Activated naive CD4-positive, alpha-beta T cell treated with anti-CD3 and anti-CD28 coated beads, Interleukin-2, amount 10 ng/mL, durations not matched to agents 7 days and 5 days (primary cell): ENCODE measurements at places on chromosomes 11 and 22.

DNA sequence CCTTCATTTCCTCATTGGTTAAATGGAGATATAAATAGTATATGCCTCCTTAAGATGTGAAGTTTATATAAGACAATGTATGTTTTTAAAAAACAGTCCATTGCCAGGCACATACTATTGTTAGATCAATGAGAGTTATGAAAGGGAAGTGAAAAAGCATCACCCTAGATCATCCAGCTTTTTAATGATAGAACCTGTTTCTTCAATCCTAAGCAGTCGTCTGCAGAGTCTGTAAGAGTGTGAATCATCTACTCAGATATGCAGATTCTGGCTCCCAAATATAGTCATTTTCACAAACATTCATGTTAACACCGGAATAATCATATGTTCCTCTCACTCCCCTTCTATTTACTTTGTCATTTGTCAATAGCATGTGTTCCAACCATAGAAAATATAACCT, 65.3 kb upstream of the SLN start:
- no peak overlapping the region for H3K4me3 ChIP-seq
- H3K27me3 ChIP-seq, result peaks cover 6% of the 10 kb centered on the region
- no peak overlapping the region for H3K27ac ChIP-seq
- H3K4me1 ChIP-seq, result no peaks in the 10 kb centered on the region
- H3K36me3 ChIP-seq, result no peaks in the 10 kb centered on the region
- no peak for DNase-seq

DNA sequence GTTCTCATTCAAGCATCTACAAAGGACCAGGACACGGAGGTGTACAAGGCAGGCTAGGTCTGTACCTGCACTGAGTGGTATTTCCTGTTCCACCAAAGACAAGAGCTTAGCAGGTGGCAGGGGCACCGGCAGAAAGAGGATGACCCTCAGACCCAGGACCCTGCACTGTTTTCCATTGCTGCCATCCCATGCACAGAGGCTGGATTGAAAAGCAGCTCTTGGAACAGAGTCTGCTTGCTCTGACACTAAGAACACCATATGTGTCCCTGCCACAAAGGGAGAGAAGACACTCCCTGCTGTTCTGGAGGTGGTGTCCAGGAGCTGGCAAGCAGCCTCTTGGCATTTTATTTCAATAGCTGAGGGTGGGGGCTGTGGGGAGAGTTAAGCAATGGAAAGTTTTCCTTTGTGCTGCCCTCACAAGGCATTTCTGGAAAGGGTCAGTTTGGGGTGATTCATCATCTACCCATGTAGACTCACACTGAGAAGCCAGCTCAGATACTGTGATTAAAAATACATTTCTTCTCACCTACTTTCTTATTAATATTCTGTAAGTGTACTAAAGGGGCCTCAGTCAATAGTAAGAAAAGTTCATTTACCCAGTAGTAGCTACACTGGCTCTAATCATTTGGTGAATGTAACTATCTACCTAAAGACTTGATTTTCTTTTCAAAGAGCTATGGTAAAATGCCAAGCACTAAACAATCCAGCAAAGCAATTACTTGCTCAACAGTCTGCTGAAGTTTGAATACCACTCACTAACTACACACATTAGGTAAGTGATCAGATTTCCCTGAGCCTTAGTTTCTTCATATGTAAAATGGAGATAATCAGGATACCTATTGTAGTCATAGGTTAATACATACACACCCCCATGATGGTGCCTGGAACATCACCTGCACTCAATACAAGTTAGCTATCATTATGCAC, 55.2 kb downstream of the SLC1A2 start:
- no peaks in the 10 kb centered on the region for H3K36me3 ChIP-seq
- H3K4me3 ChIP-seq, result no peak overlapping the region
- peaks cover 2% of the 10 kb centered on the region for H3K4me1 ChIP-seq
- DNase-seq, result no peak
- no peak overlapping the region for H3K27ac ChIP-seq

DNA sequence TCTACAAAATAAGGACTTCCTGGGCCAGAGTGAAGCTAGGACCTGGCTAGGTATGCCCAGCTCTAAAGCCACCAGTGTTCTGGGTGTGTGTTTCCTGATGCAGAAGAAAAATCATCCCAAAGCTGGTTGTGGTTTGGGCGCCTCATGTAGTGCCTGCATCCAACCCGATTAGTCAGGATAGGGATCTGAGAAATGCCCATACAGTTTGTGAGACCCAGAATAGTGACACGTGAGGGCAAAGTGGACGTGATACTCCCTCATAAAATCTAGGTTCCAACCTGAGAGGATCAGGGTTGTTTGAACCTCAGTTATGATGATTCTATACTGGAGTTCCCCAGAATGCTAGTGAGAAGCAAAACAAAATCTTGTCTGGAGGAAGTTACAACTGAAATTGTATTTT, 238.4 kb downstream of the TBC1D22A start:
- no peak overlapping the region for H3K27ac ChIP-seq
- DNase-seq, result no peak
- H3K36me3 ChIP-seq, result peaks cover 4% of the 10 kb centered on the region
- H3K27me3 ChIP-seq, result no peaks in the 10 kb centered on the region
- peaks cover 12% of the 10 kb centered on the region for H3K4me1 ChIP-seq

DNA sequence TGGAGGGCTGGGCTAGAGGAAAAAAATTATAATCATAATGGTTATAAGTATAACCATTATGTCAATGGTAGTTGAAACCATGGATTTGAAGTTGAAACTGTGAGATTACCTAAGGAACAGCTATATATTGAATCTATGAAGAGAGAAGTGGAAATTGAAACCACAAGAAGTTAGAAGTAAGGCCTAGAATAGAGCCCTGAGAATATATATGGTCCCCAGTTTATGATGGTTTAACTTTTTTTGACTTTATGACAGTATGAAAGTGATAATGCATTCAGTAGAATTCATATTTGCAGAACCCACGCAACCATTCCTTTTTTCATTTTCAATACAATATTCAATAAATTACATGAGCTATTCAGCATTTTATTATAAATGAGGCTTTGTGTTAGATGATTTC, 15.0 kb downstream of the AASDHPPT start:
- peaks cover 22% of the 10 kb centered on the region for H3K4me1 ChIP-seq
- H3K27ac ChIP-seq, result no peak overlapping the region
- no peak overlapping the region for H3K4me3 ChIP-seq
- H3K27me3 ChIP-seq, result no peaks in the 10 kb centered on the region

GRCh38 chr11:127709960-127710359, 709.4 kb upstream of the KIRREL3 start:
- H3K27me3 ChIP-seq, result no peaks in the 10 kb centered on the region
- H3K27ac ChIP-seq, result no peak overlapping the region
- DNase-seq, result no peak
- H3K4me3 ChIP-seq, result no peak overlapping the region
- H3K4me1 ChIP-seq, result no peaks in the 10 kb centered on the region

GRCh38 chr22:36277482-36278291, 24.8 kb downstream of the APOL1 start:
- peaks cover 27% of the 10 kb centered on the region for H3K36me3 ChIP-seq

GRCh38 chr11:76666408-76666807, 4.1 kb downstream of the LRRC32 start:
- DNase-seq, result no peak
- no peak overlapping the region for H3K27ac ChIP-seq
- H3K27me3 ChIP-seq, result peaks cover 50% of the 10 kb centered on the region
- no peaks in the 10 kb centered on the region for H3K36me3 ChIP-seq

DNA sequence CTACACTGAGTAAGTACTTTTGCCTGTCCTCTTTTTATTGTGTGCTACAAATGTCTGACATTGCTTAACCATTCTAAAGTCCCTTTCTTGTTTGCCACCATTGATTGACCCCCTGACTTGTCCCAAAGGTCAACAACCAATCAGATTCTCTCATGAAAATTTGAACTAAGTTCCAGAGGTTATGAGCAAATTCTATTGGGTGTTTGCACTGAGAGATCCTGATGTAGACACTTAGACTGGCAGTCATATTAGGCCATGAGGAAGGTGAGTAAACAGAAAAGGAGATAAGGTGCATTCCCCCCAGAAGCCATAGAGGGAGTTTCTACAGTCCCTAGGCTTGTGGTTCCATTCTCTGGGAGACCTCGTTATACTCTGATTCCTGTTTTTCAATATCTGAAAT, 101.3 kb upstream of the E2F8 start:
- no peak overlapping the region for H3K4me3 ChIP-seq
- peaks cover 4% of the 10 kb centered on the region for H3K4me1 ChIP-seq
- H3K36me3 ChIP-seq, result peaks cover 2% of the 10 kb centered on the region
- DNase-seq, result no peak
- peaks cover 60% of the 10 kb centered on the region for H3K27me3 ChIP-seq

DNA sequence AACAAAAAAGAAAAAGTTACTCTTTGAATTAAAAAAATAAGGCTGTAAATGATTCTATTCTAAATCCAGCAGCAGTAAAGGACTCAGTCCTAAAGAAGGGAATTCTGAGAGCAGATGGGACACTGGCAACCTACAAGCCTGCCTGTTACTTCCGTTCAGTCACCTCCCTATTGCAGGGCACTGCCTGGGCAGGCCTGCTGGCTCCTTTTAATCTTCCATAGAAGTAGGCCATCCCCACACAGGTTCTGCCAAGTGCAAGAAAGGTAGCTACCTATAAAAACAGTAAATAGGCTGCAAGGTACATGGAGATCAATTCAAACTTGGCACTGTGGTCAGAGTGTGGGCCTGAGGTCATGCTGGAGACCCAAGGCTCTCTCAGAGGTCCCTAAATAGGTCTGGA, 136.4 kb downstream of the TRIM44 start:
- peaks cover 8% of the 10 kb centered on the region for H3K4me1 ChIP-seq
- no peaks in the 10 kb centered on the region for H3K27me3 ChIP-seq
- DNase-seq, result no peak
- H3K27ac ChIP-seq, result no peak overlapping the region
- no peak overlapping the region for H3K4me3 ChIP-seq

GRCh38 chr11:19187833-19188258, 13.9 kb downstream of the CSRP3 start:
- H3K36me3 ChIP-seq, result no peaks in the 10 kb centered on the region
- H3K27ac ChIP-seq, result no peak overlapping the region
- no peak overlapping the region for H3K4me3 ChIP-seq
- no peaks in the 10 kb centered on the region for H3K4me1 ChIP-seq
- H3K27me3 ChIP-seq, result peaks cover 3% of the 10 kb centered on the region

GRCh38 chr11:57154739-57155138, 27.0 kb upstream of the LRRC55 start:
- H3K4me3 ChIP-seq, result no peak overlapping the region
- DNase-seq, result no peak
- no peak overlapping the region for H3K27ac ChIP-seq
- peaks cover 5% of the 10 kb centered on the region for H3K27me3 ChIP-seq

GRCh38 chr11:117868815-117869561, 7.5 kb downstream of the FXYD6 start:
- H3K27ac ChIP-seq, result no peak overlapping the region
- peaks cover 11% of the 10 kb centered on the region for H3K4me1 ChIP-seq
- no peak for DNase-seq
- peaks cover 44% of the 10 kb centered on the region for H3K27me3 ChIP-seq
- no peaks in the 10 kb centered on the region for H3K36me3 ChIP-seq

- DNase-seq, result no peak
- H3K4me1 ChIP-seq, result no peaks in the 10 kb centered on the region
- peaks cover 58% of the 10 kb centered on the region for H3K36me3 ChIP-seq
These were observed 12.2 kb downstream of the MED19 start for GRCh38 chr11:57699813-57700212.

- H3K36me3 ChIP-seq, result no peaks in the 10 kb centered on the region
- no peak overlapping the region for H3K27ac ChIP-seq
- H3K4me3 ChIP-seq, result no peak overlapping the region
These were observed 815.7 kb downstream of the BRD1 start for GRCh38 chr22:49011769-49012648.

- no peak overlapping the region for H3K27ac ChIP-seq
- no peak overlapping the region for H3K4me3 ChIP-seq
- H3K36me3 ChIP-seq, result peaks cover 6% of the 10 kb centered on the region
- peaks cover 25% of the 10 kb centered on the region for H3K27me3 ChIP-seq
- peaks cover 25% of the 10 kb centered on the region for H3K4me1 ChIP-seq
These were observed 2.5 kb upstream of the DERL3 start for GRCh38 chr22:23841292-23841691.

DNA sequence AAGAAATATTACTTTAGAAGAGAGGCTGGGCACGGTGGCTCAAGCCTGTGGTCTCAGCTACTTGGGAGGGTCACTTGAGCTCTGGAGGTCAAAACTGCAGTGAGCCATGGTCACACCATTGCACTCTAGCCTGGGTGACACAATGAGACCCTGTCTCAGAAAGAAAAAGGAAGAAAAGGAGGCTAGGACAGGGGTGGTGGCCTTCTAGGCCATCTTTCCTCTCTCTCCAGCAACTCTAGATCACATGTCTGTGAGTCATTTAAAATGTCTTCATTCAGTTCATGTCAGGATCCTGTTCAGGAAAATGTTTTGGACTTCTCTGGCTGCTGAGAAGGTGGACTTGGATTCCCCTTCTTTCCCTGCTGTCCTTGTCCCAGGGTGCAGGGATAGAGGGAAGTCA, 53.3 kb downstream of the PPFIA1 start:
- peaks cover 19% of the 10 kb centered on the region for H3K36me3 ChIP-seq
- H3K4me1 ChIP-seq, result no peaks in the 10 kb centered on the region
- no peak overlapping the region for H3K4me3 ChIP-seq
- no peaks in the 10 kb centered on the region for H3K27me3 ChIP-seq
- no peak for DNase-seq
- no peak overlapping the region for H3K27ac ChIP-seq

GRCh38 chr11:134822897-134823296, 410.9 kb upstream of the B3GAT1 start:
- peaks cover 20% of the 10 kb centered on the region for H3K27me3 ChIP-seq
- DNase-seq, result no peak
- H3K27ac ChIP-seq, result no peak overlapping the region

GRCh38 chr11:76243193-76243956, 37.1 kb upstream of the WNT11 start:
- H3K36me3 ChIP-seq, result no peaks in the 10 kb centered on the region
- H3K27me3 ChIP-seq, result peaks cover 74% of the 10 kb centered on the region
- H3K4me1 ChIP-seq, result no peaks in the 10 kb centered on the region
- no peak overlapping the region for H3K4me3 ChIP-seq
- no peak for DNase-seq

- H3K4me1 ChIP-seq, result no peaks in the 10 kb centered on the region
- H3K36me3 ChIP-seq, result no peaks in the 10 kb centered on the region
- no peak overlapping the region for H3K4me3 ChIP-seq
- DNase-seq, result peak; percentile 57
- no peak overlapping the region for H3K27ac ChIP-seq
These were observed 45.3 kb upstream of the NECTIN1 start for GRCh38 chr11:119774172-119774763.

- H3K27ac ChIP-seq, result peak overlapping the region; percentile 47
- no peak overlapping the region for H3K4me3 ChIP-seq
- no peak for DNase-seq
- H3K36me3 ChIP-seq, result no peaks in the 10 kb centered on the region
- peaks cover 52% of the 10 kb centered on the region for H3K4me1 ChIP-seq
These were observed 2.8 kb upstream of the TMPRSS13 start for GRCh38 chr11:117931971-117932370.

DNA sequence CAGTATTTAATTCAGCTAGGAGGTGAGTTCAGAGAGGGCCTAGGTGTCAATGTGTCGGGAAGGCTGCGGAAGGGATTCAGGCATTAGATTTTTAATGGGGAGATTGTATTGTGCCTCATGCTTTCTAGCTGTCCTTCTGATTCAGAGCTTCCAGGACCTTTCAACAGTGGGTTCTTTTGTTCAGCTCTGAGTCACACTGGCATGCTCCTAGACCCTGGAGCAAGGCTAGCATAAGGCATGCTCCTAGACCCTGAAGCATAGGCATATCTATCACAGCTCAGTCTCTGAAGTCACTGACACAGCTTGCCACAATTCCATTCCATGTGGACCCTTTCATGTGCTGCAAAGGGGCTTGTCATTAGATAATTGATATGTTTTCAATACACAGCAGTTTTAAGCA, 396.9 kb downstream of the RAB38 start:
- no peak overlapping the region for H3K4me3 ChIP-seq
- no peak overlapping the region for H3K27ac ChIP-seq
- no peaks in the 10 kb centered on the region for H3K4me1 ChIP-seq

GRCh38 chr22:49547751-49548239, 279.9 kb downstream of the BRD1 start:
- H3K4me1 ChIP-seq, result no peaks in the 10 kb centered on the region
- H3K27ac ChIP-seq, result no peak overlapping the region
- no peak for DNase-seq
- H3K4me3 ChIP-seq, result no peak overlapping the region
- H3K36me3 ChIP-seq, result no peaks in the 10 kb centered on the region
